ENCODE measurements at places on chromosomes 5 and 9.
A peak's percentile ranks its signal among the peaks of the same experiment; 100 is the strongest.

DNA sequence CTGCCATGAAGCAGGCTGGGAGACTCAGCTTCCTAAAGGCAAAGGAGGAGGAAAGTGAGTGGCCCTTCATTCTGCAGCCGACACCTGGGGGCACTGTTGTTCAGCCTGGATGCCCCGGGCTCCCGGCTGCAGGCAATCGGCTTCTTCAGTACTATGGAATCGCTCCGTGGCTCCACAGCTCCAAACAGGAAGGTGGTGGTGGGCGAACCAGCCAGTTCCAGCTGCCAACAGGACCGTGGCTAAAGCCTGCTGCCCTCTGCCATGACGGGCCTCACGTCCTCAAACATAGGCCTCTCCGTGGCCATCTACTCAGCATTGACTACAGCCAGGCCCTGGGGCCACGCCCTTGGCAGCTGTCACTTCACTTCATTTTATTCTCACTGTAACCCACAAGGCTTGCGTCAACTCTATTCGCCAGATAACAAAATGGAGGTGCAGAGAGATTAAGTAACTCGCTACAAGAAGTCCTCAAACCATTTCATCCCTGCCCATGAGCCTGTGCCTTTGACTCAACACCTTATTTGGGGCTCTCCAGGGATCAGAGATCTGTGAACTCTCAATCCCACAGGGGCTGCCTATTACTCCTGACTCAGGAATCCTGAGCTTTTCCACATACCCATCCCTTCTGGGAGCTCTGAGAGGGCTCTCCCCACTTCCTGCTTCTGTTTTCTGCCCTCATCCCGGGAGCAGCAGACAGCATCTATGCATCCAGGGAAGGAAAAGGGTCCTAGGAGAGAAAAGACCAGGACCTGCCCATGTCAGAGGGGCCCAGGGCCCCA is 38.0 kb downstream of the PAX5 start:
- peak; percentile 61 for DNase-seq

GRCh38 chr5:158133369-158133768 is 274.4 kb upstream of the CLINT1 start:
- DNase-seq, result no peak

DNA sequence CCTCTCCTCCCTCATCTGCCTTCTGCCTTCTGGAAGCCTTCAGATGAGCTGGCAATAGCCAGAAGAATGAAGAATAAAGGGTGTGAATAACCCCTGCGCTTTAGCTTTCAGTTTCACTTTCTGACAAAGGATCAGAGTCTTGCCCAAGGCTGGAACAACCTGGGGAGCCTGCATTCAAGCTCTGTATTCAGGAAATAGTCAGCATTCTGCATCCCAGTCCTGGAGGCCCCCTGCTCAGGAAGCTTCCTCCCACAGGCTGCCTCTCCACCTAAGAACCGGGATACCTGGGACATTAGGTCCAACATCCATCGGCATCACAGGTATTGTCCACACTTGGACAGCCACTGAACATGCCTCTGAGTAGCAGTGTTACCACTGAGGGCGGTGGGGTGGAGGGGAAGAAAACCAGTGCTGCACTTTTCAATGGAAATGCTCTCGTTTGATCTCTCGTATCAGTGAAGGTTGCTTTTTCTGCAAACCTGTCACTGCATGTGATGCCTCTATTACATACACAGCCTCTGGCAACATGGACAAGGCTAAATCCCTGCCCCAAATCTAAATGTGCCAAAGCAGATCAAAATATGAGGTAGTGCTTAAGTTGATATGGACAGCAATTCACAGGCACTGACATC is 39.8 kb upstream of the ACO1 start:
- DNase-seq, result peak; percentile 20

DNA sequence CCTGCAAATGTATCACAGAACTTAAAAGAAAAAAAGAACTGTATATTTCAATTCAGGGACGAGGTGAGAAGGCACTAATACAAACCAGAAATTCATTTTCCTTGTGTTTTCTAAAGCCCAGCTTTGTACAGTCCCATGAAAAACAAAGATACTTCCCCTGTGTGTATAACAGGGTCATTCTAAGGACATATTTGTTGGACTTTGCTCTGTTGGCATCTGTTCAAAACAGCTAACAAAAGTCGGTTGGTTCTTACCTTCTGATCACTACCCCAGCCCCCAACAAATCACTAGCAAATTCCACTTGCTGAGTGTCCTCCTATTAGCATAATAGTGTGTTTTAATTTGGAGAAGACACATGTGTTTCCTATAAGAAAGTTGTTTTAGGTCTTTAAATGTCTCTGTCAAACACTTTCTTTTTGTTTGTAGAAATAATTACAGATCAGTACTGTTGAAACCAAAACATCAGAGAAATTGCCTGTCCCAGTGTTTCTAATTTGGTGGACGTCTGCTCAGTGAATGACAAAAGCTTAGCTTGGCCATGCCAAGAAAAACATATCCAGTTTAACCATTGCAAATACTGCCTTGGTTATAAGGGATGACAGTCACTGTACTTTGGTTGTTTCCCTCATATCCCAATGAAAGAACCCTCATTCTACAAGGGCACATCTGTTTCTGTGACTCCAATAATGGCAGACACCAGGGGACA is 480.5 kb downstream of the EBF1 start:
- no peak for DNase-seq

DNA sequence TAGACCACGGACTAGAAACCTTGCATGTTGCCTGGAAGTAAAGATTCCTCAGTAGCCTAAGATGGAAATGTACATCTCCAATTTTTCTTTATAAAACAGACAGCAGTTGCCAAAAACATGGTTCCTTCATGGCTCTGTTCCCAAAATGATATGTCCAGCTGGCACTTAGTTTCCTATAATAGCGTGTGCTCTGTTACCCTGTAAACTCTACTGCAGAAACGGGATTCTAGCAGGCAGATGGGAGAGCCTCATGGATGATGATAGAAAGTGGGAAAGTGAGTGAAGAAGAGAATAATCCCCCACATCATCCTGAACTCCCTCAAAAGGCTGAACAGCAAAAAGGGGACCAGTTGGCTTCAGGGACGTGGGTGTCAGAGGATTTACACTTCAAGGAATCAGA is 118.2 kb downstream of the FRMD3 start:
- DNase-seq, result no peak

- DNase-seq, result no peak
These were observed 285.5 kb upstream of the SLC24A2 start for GRCh38 chr9:20074291-20074690.

DNA sequence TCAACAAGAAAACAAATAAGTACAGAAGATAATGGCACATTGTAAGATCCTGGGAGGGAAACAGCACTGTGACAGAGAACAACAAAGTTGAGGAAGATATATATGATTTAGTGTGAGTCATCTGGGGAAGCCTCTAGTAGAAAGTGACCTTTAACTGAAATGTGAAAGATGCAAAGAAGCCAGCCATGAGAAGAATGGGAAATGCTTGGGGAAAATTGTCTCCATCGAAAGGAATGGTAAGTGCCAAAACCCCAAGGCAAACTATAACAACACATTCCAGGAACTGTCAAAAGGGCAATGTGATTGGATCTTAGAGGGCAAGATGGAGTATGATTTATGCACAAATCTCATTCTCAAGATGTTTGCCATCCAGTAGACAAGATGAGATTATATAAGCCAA is 537.8 kb upstream of the BRINP1 start:
- DNase-seq, result no peak

DNA sequence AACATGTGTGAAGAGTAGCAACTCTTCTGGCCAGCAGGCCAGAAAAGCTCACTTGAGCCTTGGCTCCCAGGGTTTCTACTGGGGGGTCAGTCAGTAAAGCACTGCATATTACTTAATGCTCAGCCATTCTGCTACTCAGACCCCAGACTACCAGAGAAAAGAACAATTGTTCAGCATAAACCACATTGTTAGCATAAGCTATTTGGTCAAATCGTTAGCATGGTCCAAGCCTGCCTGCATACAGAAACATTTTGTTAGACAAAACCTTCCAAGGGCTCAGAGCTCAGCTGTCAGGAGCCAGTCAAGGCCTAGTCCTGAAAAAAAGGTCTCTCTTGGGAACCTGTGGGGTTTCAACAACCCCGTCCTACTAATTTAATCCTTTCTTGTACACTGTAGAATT is 449.3 kb downstream of the PRR16 start:
- no peak for DNase-seq

DNA sequence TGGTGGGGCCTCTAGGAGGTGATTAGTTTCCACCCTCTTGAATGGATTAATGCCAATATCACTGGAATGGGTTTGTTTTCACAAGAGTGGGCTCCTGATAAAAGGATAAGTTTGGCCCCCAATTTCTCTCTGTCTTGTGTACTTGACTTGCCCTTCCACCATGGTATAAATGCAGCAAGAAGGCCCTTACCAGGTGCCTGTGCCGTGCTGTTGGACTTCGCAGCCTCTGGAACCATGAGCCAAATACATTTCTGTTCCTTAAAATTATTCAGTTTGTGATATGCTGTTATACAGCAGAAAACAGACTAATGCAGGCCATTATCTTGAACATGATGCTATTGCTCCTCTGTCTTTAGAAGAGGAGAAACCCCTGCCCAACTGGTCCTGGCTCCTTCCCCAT is 17.8 kb upstream of the BRD3 start:
- no peak for DNase-seq

DNA sequence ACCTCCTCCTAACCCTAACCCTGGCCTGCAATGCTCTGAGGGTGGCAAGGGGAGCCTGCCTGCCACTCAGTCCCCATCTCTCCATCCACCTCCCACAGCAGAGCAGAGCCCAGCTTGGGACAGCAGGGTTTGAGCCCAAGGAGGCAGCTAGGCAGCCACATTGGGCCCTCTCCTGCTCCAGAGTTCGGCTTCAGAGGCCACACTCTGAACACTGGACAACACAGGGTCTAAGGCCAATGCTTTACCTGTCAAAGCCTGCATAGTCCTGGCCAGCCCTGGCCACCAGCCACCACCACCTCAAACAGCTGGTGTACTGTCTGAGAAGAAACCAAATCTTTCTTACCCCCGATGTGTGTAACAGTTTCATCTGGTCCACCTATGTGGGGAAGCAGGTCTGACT is 5.2 kb downstream of the BICD2 start:
- DNase-seq, result no peak

- no peak for DNase-seq
These were observed 66.0 kb upstream of the MEF2C start for GRCh38 chr5:88948746-88949600.

DNA sequence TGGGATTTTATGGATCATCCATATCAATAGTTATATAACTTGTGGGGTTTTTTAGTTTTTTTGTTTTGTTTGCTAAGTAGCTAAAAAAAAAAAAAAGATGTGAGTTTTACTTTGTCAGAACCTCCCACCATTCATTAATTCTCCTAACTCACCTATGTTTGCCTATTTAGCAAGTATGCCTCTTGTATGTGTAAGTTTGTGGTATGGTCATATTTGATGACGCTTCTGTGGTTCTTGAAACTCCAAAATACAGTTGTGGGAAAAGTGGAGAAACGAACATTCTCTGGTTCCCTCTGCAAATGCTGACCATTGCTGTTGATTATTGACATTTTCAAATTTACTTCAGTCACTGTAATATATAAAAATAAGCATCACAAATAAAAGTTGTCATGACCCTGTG is 75.7 kb downstream of the PBX3 start:
- DNase-seq, result no peak

GRCh38 chr9:129675620-129676019 is 10.2 kb downstream of the PRRX2 start:
- DNase-seq, result no peak

DNA sequence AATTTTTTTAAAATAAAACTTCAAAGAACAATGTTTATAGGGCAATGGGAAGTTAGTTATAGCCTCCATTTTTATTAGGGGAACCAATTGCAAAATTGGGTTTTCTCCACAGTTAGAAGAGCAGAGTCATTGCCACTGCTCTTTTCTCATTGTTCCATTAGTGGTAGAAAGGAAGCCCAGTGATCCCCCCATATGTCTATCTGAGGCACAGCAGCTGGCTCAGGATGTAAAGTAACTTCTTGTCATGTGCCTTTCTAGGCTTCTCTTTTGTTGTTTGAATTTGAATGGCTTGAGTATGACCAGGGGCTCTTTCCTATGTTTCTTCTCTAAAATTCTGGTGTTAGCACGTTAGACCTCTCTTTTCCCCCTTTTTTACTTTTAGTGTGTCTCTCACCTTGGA is 61.2 kb downstream of the UBAP1 start:
- no peak for DNase-seq

- no peak for DNase-seq
These were observed 563.2 kb downstream of the NR2F1-AS1 start for GRCh38 chr5:93017849-93018248.

- no peak for DNase-seq
These were observed 75.7 kb downstream of the TMC1 start for GRCh38 chr9:72597181-72597517.

- DNase-seq, result no peak
These were observed 21.1 kb downstream of the PDE8B start for GRCh38 chr5:77231471-77232138.

DNA sequence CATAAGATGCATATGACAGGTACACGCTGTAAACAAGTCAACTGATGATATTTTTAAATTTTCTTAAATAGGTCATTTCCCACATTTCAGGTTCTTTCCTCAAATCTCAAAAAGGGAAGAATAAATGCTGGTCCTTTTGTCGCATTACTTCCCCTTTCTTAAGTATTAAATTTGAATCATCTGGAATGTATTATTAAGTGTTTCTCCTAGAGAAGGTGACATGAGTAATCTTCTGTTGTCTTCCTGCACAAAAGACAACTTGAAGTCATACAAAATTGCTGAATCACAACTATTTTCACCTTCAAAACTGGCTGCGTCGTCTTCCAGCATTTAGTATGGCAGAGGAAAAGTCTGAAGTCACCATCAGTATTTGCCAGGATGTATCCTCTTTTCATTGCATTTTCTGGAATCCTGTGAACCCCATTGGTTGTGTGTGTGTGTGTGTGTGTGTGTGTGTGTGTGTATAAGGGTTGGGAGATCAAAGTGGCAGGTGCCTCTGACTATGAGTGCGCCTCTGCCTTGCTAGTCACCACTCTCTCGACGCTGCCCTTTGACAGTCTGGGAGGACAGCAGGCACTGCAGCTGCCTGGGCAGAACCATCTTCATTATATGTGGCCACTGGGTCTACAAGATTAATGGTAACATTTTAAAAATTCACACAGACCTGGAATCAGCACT is 86.9 kb downstream of the MVB12B start:
- DNase-seq, result peak; percentile 45

GRCh38 chr9:86821006-86821845 is 126.1 kb downstream of the GAS1 start:
- no peak for DNase-seq

- no peak for DNase-seq
These were observed 1696.5 kb downstream of the MAT2B start for GRCh38 chr5:165201771-165202518.

- DNase-seq, result no peak
These were observed 36.2 kb upstream of the TTC1 start for GRCh38 chr5:159972538-159973362.

DNA sequence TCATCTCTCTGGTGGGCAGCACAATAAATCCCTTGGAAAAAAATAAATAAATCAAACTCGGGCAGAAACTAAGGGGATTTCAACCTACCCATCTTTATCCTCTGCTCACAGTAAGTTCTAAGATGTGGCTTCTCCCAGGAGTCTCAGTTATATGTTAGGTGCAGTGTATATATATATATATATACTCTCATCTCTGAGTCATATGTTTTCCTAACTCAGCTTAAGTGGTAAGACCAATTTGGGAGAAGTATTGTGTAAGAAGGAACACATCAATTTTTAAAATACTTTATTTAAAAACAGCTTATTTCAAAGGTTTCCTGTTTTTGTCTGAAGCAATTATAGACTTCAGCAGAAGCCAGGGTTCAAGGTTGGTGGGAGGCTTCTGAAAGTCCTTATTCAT is 20.3 kb upstream of the OSMR start:
- DNase-seq, result no peak

GRCh38 chr9:33351547-33351946 is 50.8 kb downstream of the AQP7 start:
- DNase-seq, result no peak

- no peak for DNase-seq
These were observed 28.4 kb downstream of the MTX3 start for GRCh38 chr5:79962575-79963222.
